ENCODE measurements at places on chromosomes 7 and 10.

- DNase-seq: no peak
Measured at GRCh38 chr7:29109899-29110298, 36.4 kb downstream of the CPVL start.

DNA sequence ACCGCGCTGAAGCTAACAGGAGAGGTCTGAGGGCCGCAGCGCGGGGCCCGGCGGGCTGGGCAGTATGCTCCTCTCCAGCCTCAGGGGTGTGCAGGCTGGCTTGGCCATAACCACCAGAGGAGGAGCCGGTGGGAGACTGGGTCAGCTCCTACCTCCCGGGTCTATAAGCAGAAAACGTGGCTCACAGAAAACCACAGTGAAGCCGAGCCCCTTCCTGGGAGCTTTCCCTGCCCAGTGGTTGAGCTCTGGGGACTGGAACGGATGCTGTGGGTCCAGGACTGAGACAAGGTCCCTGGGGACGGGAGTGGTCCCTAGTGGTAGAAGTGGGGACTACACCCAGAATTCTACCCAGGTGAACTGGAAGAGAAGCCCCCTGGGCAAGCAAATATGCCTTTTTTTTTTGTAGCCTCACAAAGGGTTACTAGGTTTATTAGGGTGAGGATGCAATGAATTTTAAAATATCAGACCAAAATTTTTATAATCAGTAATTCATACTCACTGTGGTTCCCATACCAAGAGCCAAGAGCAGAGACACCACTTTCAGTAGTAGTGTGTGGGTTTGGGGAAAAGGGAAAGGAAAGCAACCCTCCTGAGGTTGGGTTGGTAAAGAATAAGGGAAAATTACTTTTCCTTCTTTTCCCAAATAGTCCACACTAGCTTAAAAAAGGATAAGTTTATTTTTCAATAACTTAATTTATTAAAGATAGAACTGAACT lies 67.9 kb upstream of the PRKCQ start:
- DNase-seq: no peak

GRCh38 chr10:126564326-126564888 lies 106.1 kb downstream of the C10orf90 start:
- no peak for DNase-seq

GRCh38 chr10:75592151-75592787 lies 160.8 kb downstream of the LRMDA start:
- DNase-seq: no peak

DNA sequence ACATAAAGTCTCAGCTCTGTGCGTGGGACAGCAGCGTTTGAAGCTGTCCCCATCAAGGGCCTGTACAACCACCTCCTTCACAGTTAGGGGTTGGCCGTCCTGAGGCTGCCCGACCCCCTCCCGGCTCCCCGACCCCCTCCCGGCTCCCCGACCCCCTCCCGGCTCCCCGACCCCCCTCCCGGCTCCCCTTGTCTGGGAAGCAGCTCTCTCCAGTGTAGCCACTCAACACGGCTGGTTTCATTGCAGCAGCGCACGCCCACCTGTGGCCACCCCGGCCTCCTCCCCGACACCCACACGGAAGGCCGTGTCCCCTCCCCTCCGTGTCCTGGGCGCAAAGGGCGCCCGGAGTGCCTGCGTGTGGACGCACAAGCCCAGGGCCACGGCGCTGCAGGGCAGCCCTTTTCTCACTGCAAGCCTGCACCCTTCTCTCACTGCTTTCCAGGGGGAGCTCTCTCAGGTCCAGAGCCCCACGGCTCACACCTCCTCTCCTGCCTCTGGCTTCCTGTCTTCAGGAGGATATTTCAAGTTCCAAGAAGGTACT lies 20.9 kb upstream of the FAM20C start:
- no peak for DNase-seq

DNA sequence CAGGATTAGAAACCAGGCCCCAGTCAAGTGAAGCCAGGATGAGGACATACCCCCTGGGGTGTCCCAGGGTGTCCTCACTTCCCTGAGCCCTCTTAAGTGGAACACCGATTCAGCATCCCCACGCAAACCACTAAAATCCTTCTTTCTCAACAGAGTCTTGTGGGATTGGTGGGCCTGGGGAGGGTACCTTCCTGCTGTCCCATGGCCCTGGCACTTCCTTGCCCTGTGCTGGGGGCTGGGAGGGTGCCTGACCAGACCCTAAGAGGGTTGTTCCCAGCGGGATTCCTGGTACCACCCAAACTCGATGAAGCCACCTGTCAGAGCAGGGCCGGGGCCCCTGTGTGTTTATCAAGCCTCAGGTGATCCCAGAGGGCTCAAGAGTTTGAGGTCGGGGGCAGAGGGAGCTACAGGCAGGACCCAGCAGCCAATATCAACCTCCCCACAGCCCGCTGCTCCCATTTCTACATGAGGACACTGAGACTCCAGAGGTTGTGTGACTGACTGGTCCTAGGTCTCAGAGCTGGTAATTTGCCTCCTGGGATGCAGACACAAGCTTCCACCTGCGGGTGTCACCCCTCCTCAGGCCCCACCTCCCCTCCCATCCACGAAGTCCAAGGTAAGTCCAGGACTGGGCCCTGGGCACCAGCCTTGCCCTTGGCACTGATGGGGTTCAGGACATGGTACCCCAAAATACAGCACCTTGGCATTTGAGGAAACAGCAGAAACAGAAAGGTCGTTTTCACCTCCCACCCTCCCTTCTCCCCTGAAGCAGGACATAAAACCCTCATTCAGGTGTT lies 31.4 kb downstream of the OAT start:
- DNase-seq: peak; percentile 71

- DNase-seq: no peak
Measured at GRCh38 chr10:28715757-28716156, 38.4 kb downstream of the BAMBI start.

- no peak for DNase-seq
Measured at GRCh38 chr7:20293336-20293735, 37.4 kb upstream of the ITGB8 start.

- no peak for DNase-seq
Measured at GRCh38 chr7:70589010-70589409, 542.9 kb upstream of the GALNT17 start.

GRCh38 chr7:135886345-135887132 lies 90.6 kb downstream of the MTPN start:
- DNase-seq: no peak

DNA sequence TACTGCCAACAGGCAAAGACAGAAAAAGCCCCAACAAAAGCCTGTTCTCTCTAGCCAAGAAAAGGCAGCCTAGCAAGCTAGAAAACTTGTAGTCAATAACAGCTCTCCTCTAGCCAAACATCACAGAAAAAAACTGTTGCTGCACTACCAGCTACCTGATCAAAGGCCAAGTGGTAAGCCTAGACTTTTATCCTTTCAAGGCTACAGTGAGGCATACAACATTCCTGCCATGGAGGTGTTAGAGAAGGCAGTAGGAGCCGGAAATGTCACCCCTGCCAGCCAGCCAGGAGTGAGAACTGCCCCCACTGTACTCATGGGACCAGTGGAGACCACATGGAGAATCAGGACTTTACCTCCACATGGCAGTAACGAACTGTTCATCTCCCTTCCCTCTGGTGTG lies 31.2 kb downstream of the CCDC126 start:
- DNase-seq: no peak

GRCh38 chr10:128053356-128053755 lies 72.9 kb downstream of the MKI67 start:
- DNase-seq: peak; percentile 39

- DNase-seq: no peak
Measured at GRCh38 chr10:124562425-124563060, 100.9 kb downstream of the LHPP start.

GRCh38 chr7:22859641-22860290 lies 37.1 kb upstream of the TOMM7 start:
- DNase-seq: no peak

- no peak for DNase-seq
Measured at GRCh38 chr10:123583639-123584418, 82.3 kb upstream of the GPR26 start.

DNA sequence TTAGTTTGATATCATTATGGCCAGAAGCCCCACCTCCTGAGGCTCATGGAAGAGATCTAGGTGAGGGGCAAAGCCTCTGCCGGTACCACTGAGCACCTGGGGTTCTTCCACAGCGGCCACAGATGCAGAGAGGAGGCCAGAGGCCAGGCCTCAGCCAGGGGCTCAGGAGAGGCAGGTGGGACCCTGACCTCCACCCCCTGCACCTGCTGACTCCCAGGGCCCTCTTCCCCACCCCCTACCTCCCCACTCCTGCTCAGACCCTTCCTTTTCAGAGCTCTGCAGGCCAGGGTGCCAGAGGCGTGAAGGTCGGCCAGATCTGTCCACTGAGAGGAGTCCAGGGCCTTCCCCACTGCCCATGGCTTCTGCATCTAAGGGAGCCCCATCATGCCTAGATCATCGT lies 178.7 kb upstream of the PPP2R2D start:
- DNase-seq: no peak

GRCh38 chr7:143434660-143435059 lies 8.6 kb upstream of the TAS2R60 start:
- no peak for DNase-seq

DNA sequence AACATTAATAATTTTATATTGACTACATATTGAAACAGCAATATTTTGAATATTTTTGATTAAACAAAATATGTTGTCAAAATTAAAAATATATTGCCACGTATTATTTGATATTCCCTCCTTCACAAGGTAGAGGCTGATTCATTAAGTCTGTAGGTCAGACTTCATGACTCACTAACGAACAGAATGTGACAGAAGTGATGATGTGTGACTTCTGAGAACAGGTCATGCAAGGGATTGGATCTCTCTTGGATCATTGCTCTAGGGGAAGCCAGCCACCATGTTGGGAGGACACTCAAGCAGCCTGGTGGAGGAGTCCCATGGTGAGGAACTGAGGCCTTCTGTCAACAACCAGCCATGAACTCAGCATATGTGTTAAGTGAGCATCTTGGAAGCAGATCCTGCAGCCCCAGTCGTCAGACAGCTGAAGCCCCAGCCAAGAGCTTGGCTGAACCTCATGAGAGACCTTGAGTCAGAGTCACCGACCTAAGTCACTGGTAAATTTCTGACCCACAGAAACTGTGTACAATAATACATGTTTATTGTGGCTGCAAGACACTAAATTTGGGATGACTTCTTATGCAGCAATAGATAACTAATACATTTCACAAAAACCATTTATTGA lies 66.6 kb downstream of the HTR5A start:
- DNase-seq: no peak

DNA sequence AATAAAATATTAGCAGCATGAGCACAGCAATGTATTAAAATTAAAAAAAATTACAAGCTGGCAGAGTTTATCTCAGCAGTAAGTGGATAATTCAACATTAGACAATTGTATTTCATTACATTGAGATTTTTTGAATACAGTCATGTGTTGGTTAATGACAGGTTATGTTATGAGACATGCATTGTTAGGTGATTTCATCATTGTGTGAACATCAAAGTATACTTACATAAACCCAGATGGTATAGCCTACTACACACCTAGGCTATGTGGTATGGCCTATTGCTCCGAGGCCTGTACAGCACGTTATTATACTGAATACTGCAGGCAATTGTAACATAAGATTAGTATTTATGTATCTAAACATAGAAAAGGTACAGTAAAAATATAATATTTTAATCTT lies 29.7 kb downstream of the CCDC6 start:
- no peak for DNase-seq

DNA sequence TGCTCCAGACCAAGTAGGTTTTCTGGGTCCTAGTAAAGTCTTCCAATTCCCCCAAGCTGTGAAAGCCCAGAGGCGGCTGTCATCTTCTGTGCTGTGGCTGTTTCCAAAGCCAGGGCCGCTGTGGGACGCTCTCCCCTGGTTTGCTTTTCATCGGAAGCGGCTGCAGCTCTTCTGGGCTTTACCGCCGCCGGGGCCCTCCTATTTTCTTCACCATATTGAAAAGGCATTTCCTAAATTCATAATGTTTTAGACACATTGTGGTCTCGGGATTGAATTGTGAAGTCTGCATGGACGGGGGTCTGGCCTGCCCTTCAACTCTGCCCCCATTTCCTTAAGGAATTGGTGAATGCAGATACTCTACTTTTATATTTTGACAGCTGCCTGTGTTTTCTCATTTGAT lies 551.4 kb upstream of the MGMT start:
- DNase-seq: no peak

- no peak for DNase-seq
Measured at GRCh38 chr7:12701433-12701832, 14.0 kb downstream of the ARL4A start.
